Stimulated activated CD8-positive, alpha-beta memory T cell treated with anti-CD3 and anti-CD28 coated beads, Interleukin-15, amount 100 ng/mL, for 1 hour (primary cell): ENCODE measurements at places on chromosomes 2 and 18.

DNA sequence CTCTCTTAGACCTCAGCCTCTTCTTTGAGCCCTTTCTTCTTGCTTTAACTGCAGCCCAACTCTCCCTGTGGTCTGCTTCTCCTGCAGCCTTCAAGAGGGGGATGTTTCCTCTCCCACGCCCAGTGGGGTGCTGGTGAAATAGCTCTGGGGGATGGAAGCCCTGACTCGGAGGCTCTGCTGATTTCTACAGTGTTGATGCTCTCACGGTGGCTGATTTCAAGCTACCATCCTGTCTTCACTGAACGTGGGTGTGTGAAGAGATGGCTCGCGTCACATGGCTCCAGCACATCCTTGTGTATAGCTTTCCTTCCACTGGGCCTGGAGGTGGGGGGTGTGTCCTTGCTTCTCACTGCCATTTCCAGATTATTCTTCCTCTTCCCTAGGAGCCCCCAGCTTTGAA, 20.0 kb downstream of the MPP4 start:
- DNase-seq = no peak

GRCh38 chr2:67702937-67703336, 305.8 kb downstream of the ETAA1 start:
- no peak for DNase-seq

GRCh38 chr2:3539836-3540235, 18.3 kb downstream of the RNASEH1 start:
- no peak for DNase-seq

- DNase-seq = no peak
Observed at GRCh38 chr2:69995511-69995910, 34.1 kb upstream of the ASPRV1 start.

GRCh38 chr18:11751341-11752115, 62.5 kb downstream of the GNAL start:
- DNase-seq = no peak

- no peak for DNase-seq
Observed at GRCh38 chr2:76008001-76008702, 297.4 kb upstream of the GCFC2 start.

- DNase-seq = no peak
Observed at GRCh38 chr18:2845172-2845571, 1.6 kb upstream of the EMILIN2 start.

- no peak for DNase-seq
Observed at GRCh38 chr2:64204703-64205102, 60.5 kb upstream of the PELI1 start.

DNA sequence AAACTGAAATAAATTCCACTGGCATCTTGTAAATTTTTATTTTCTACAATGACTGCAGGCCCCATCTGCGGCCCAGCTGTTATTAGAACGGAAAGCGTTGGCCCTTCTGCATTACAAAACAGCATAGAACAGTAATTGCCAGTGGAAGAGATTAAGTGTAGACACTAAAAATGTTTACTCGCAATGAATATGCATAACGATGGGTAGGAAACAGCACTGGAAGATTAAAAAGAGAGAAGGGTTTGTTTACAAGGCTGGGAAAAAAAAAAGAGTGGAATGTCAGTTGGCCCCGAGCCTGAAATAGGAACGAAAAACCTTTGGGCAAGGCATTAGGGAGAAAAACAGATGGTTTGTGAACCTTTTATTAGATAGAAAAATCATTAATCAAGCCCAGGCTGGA, 275.9 kb upstream of the TCF4 start:
- no peak for DNase-seq

DNA sequence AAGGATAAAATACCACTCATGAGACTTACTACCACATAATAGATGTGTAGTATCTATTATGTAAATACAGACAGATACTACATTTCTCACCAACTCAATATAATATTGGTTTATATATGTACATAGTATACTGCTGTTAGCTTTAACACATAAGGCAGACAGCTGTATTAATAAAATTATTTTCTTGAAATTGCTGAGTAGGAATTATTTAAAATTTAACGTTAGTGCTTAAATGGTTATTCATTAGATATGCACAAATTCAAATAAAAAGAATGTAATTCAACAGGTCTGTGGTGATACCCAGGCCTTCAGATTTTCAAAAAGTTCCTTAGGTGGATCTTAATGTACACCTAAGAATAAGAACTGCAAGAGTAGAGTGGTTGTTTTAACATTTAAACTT, 59.0 kb downstream of the PRPF40A start:
- no peak for DNase-seq

GRCh38 chr2:75224636-75225094, 25.3 kb upstream of the TACR1 start:
- DNase-seq = no peak

- DNase-seq = no peak
Observed at GRCh38 chr2:236157366-236157765, 10.8 kb downstream of the GBX2 start.

DNA sequence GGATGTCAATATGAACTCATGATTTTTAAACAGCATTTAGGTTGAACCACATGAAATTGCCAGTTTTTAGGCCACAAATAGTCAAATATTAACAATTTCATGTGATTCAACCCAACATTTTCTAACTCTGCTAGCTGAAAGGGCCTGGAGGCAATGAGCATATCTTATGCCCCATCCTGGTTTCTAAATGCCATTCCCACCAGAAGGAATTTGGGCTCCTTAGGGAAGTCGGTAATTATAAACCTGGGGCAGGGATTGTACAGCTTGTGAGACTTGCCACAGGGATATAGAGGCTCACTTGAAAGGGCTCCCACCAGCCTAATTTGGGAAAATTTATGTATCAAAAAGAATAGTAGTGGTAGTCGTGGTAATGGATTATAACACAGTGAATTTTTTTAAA, 178.4 kb upstream of the ALPP start:
- DNase-seq = no peak

- no peak for DNase-seq
Observed at GRCh38 chr2:44245083-44245861, 30.0 kb upstream of the SLC3A1 start.

- no peak for DNase-seq
Observed at GRCh38 chr18:62938487-62938886, 223.1 kb downstream of the PHLPP1 start.

GRCh38 chr2:235418918-235419317, 74.9 kb upstream of the AGAP1 start:
- DNase-seq = no peak

GRCh38 chr2:7400628-7401027, 483.4 kb downstream of the RNF144A start:
- no peak for DNase-seq

GRCh38 chr18:2912357-2913299, 65.8 kb downstream of the EMILIN2 start:
- no peak for DNase-seq

DNA sequence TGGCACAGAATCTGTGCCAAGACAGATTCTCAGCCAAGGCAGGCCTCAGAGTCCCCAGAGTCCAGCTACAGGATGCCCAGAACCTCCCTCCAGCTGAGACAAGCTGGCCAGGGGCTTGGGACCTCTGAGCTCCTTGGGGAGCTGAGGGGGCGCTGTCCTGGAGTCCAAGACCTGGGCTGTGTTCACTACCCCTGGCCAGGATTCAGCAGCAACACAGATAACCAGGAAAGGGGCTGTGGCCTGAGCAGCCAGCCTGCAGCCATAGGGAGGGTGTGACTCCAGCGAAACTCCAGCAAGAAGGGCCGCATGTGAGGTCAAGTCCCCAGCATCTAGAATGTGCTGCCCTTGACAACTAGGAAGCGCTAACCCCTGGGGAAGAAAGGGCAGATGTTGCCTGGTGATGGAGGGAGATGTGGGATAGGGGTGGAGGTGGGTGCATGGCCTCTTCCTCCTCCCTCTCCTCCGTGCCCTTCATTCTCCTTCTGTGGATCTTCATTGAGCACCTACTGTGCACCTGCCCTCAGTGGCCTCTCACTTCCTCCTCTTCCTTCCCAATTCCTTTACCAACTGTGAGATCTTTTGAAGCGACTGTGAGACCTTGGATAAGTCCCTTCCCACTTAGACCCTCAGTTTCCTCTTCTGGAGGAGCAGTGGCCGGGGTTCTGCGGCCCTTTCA, 7.7 kb upstream of the ARID5A start:
- DNase-seq = no peak

DNA sequence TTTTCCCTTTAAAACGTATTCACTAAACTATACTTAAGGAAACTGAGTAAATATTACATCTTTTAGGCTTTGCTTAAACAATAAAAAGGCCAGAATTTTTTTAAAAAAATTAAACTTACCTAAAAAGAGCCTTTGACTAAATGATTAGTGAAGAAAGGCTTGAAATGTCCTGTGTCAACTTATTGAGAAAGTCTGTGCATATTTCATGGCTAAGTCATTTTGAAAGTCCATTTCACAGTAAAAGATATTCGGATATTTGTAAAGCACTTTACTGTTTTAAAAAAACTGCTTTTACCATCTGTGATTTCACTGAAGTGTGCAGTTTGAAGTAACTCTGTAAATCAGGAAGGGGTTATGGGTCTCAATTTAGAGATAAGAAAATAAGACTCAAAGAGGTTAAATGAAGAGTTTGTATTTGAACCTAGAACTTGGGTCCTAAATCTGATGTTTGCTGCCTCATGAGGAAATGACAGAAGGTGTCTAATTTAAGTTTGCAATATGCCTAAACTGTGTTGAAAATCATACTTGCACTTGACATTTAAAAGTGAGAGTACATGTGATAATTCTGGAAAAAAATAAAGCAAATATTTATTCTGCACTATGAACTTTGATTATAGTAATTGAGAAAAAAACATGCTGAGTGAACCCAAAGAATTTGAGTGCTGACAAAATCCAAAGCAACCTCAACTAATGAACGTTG, 50.5 kb downstream of the RAB27B start:
- no peak for DNase-seq

GRCh38 chr18:34623557-34623956, 86.5 kb upstream of the DTNA start:
- no peak for DNase-seq

GRCh38 chr2:108193251-108193650, 46.5 kb upstream of the SULT1C3 start:
- no peak for DNase-seq

DNA sequence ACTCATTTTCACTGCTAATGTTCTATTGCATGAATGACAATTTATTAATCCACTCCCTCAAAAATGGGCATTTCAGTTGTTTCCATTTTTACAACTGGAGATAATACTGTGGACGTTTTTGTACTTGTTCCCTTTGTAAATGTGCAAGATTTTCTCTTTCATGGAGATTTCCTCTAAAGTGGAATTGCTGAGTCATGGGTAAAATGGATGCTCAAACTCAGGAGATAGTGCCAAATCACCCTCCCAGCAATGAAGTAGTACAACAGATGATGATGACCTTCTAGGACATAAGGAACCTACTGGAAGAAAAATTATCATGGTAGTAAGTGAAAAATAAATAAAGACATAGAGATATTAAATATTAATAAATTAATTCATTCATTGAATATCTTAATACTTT, 460.8 kb upstream of the CHST9 start:
- no peak for DNase-seq

GRCh38 chr2:199811346-199811745, 39.6 kb downstream of the FTCDNL1 start:
- no peak for DNase-seq

GRCh38 chr18:10515456-10515855, 10.4 kb upstream of the NAPG start:
- DNase-seq = no peak

- DNase-seq = no peak
Observed at GRCh38 chr2:48098539-48098938, 192.2 kb upstream of the FBXO11 start.

DNA sequence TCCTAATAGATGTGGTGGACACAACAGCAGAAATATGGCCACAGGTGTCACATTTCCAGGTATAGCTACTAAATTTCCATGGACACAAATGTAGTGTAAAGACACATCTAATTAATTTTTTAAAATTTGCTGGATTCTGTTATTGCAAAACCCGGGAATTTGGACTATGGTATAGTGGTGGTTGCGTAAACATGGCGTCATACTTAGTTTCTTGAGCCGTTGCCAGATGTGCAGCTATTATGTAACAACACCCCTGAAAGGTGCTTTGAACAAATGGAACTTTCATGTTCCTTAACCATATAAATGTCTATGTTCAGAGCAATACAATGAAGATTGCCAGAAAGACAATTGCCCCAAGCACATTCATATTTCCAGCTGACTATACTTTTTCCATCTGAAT, 85.9 kb downstream of the HRH4 start:
- no peak for DNase-seq

DNA sequence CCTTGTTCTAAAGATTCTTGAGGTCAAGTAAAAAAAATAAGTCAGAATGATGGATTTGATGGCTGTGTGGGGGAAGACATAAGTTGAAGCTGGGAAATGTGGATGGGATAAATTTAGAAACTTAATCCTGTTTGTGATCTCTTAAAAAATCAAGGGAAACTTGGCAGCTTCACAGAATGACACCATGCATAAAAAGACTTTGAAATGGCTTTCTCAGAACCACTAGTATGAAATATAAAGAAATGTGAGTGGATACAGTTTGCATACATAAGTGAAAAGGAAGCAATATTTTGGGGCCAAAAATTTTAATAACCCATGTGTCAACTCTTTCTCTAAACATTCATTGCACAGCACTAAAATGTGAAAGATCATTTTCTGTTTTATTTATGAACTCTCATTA, 21.7 kb downstream of the CDH19 start:
- no peak for DNase-seq

DNA sequence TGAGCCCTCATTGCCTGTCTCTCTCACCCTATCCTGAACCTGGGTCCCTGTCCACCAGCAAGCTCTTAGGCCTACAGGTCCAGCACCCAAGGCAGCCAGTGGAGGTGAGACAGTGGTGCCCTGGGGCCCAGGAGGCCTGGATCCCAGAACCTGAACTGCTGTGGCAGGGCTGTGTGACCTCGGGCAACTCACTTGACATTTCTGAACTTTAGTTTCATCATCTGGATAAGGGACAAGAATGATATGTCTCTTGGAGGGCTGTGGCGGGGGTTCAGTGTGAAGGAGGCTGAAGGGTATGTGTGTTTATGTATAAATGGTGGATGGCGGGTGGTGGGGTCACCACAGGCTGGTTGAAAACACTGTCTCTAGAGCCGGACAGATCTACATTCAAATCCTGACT, 10.9 kb downstream of the CIB4 start:
- no peak for DNase-seq

GRCh38 chr18:76443519-76444445, 51.3 kb downstream of the ZNF516 start:
- no peak for DNase-seq

- DNase-seq = no peak
Observed at GRCh38 chr2:54830546-54830945, 107.1 kb downstream of the EML6 start.

- DNase-seq = no peak
Observed at GRCh38 chr2:56199492-56199891, 15.7 kb downstream of the CCDC85A start.

DNA sequence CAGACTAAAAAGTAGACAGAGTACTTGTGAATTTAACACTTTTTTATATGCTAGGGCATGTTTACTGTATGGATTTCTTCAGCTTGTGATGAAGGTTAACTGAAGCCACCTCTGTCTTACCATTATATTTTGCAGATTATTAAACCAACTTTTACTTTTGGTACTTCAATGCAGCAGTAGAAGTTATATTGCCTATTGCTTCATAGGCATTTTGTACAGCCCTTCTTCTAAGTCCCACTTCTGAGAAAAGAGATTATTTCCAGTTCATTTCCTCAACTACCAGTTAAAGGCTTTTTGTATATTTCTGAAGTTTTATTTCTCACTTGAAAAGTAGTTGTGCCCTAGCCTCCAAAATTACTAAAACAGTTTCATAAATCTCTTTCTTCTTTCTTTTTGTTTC, 256.4 kb upstream of the FBXO11 start:
- DNase-seq = no peak
